ENCODE measurements at places on chromosomes 16 and 17.

GRCh38 chr16:83967838-83968305 lies at the start of gene NECAB2:
Gene NECAB2 (plus strand): TSS chr16:83968244. CDS start chr16:83968649, 405 bp downstream.
- DNase-seq: no peak

DNA sequence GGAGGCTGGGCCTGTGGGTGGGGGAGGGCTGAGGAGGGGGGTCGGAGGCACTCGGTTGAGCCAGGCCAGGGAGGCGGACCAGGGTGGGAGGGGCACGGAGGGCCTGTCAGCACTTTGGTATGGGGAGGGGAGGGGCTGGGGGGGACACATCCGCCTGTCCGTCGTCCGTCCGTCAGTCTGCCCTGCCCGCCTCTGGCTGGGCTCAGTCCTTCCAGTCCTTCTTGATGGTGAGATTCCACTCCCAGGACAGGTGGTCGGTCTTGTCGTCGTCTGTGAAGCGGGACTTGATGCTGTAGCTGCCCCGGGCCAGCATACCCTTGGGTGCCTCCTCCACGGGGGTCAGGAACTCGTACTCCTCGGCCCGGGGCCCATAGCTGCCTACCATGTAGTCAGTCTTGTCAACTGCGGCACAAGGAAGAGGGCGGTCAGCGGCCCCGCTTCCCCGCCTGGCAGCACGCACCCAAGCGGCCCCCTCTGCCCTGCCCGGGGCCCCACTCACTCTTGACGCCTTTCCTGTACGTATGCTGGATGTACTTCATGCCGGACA lies 2.4 kb downstream of the ARHGDIA start:
- no peak for DNase-seq

GRCh38 chr16:20377181-20377580 lies 24.7 kb upstream of the UMOD start:
- DNase-seq: no peak

- no peak for DNase-seq
Observed at GRCh38 chr17:69497161-69497560, 82.7 kb downstream of the MAP2K6 start.

DNA sequence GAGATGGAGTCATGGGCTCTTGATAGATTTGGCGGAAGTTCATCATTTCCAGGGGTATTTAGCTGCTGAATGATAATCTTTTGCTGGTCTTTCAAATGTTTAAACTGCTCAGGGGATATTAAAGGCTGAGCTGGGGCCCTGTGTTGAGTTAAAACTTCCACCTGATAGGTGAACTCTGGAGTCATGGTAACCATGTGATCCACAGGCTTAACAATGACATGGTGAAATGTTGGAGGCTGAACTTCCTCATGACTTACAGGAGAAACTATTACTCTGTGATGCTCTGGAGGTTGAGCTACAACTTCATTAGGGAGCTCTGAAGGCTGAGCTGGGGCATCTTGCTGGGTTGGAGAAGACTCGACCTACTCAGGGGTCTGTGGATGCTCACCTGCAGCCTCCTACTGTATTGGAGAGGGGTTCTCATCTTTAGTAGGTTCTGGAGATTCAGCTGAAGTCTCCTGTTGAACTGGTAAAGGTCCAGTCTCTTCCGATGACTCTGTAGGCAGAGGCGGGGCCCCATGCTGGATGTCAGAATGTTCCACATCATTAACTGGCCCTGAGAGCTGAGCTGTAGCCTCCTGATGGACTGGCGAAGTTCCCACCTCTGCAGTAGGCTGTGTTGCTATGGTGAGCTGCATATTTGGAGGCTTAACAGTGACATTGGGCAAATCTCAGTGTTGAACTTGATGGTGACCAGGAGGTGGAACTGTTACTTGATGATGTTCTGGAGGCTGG lies 24.2 kb downstream of the RDM1 start:
- no peak for DNase-seq

GRCh38 chr16:69069504-69069903 lies 35.9 kb upstream of the HAS3 start:
- no peak for DNase-seq

- no peak for DNase-seq
Observed at GRCh38 chr16:81597079-81597658, 152.6 kb downstream of the CMIP start.

- DNase-seq: no peak
Observed at GRCh38 chr17:67246653-67247415, 1.8 kb upstream of the HELZ start.

GRCh38 chr16:86566966-86567700 lies 504 bp downstream of the FOXC2 start:
- no peak for DNase-seq

- no peak for DNase-seq
Observed at GRCh38 chr17:53088481-53088880, 734.2 kb upstream of the KIF2B start.

GRCh38 chr17:47660064-47660492 lies 10.4 kb downstream of the KPNB1 start:
- DNase-seq: no peak

DNA sequence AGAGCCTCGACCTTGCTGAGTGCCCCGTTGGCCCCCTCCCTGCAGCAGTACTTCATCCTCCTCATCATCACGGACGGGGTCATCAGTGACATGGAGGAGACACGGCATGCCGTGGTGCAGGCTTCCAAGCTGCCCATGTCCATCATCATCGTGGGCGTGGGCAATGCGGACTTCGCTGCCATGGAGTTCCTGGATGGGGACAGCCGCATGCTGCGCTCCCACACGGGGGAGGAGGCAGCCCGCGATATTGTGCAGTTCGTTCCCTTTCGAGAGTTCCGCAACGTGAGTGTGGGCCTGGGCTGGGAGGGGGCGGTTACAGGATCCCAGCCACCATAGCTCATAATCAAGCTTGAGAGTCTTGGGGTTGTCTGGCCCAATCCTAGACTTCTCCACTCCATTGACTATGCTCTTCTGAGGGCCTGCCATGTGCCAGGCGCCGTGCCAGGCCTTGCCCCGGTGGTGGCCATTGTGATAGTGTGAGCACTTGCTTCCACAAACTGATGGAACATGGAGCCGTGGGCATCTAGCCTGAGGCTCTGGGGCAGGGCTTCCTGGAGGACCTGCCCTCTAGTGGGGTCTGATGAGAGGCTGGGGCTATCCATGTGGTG lies 39.7 kb downstream of the PSME3IP1 start:
- DNase-seq: no peak

GRCh38 chr17:3630781-3631180 lies 5.3 kb downstream of the SHPK start:
- no peak for DNase-seq

GRCh38 chr17:12530161-12530560 lies 135.5 kb upstream of the MYOCD start:
- DNase-seq: no peak

- no peak for DNase-seq
Observed at GRCh38 chr17:71071837-71072236, 902.5 kb downstream of the KCNJ2 start.

GRCh38 chr16:58201163-58201562 lies 3.3 kb upstream of the CSNK2A2 start:
- DNase-seq: no peak

- no peak for DNase-seq
Observed at GRCh38 chr17:14297161-14297851, 3.6 kb upstream of the HS3ST3B1 start.

DNA sequence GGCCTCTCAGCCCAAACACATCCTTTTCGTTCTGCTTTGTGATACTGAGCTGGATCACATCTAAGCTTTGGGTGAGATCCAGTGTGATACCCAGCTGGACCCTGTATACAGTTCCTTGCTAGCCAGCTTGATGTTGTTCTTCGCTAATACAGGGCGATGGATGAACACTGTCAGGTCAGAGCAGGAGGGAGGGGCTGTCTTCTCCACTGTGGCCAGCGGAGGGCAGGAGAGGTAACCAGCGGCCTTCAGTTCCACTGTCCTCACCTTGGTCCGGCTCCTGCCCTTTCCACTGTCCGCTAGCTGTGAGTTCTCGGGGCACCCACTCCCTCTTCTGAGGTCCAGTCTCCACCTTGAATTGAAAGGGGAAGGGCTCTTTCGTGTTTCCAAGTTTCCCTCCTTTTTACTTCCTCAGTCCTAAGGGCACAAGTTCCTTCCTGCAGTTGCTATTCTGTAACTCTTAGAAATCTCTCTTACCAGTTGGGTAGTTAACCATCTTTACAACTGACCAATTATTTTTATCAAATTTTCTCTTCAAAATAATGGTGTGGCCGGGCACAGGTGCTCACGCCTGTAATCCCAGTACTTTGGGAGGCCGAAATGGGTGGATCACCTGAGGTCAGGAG lies 3.0 kb upstream of the ZNF213 start:
- no peak for DNase-seq

GRCh38 chr17:19362277-19363113 lies at the start of gene B9D1:
Gene B9D1 (minus strand): TSS chr17:19362723. CDS start chr17:19362569, 154 bp downstream.
- DNase-seq: peak; percentile 90

GRCh38 chr17:55726440-55726839 lies 3.8 kb upstream of the TMEM100 start:
- DNase-seq: no peak

GRCh38 chr17:4307179-4307930 lies 43.6 kb upstream of the ANKFY1 start:
- DNase-seq: no peak
